ENCODE measurements at places on chromosomes 13 and 19.

DNA sequence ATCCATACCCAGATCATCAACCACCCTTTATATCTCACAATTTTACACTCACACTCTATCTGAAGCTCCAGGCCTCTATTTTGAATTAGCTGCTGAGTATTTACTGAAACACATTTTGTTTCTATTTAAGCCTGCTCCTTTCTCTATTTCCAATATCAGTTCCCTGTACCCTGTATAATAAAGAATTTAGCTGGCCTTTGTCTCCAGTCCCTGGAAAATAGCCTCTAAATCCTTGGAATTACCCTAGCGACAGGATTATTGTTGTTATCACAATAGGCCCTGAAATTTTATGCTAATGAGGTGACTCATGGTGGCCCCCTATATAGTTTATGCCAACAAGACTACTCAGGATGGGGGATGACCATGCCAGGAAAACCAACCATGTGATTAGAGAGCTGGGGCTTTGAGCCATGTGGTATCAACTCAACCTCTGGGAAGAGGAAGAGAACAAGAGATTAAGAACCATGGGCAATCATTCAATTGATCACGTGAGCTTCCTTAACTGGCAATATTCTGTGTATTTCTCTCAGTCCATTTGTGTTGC is 72.7 kb downstream of the KATNAL1 start:
- DNase-seq = no peak

GRCh38 chr19:11587302-11587974 is 9.8 kb upstream of the ZNF627 start:
- peak; percentile 82 for DNase-seq

DNA sequence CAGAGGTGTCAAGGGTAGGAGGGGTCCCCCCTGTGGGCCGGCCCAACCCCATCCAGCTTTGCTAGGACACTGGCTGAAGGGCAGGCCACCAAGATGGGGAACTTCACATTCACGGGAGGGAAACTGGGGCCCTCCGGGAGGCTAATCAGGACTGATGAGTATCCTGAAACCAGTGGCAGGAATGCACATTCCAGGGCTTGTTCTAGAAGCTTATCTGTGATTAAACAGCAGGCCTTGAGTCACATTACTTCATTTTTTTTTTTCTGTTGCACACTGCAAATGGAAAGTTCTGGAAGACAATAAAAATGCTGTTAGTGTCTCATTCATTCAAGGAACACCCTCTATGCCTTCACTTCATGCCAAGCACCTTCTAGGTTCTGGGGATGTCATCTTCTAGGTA is 15.5 kb upstream of the SIGLEC11 start:
- DNase-seq = no peak

GRCh38 chr19:52638601-52639000 is 446 bp upstream of the ZNF83 start:
- DNase-seq = no peak

DNA sequence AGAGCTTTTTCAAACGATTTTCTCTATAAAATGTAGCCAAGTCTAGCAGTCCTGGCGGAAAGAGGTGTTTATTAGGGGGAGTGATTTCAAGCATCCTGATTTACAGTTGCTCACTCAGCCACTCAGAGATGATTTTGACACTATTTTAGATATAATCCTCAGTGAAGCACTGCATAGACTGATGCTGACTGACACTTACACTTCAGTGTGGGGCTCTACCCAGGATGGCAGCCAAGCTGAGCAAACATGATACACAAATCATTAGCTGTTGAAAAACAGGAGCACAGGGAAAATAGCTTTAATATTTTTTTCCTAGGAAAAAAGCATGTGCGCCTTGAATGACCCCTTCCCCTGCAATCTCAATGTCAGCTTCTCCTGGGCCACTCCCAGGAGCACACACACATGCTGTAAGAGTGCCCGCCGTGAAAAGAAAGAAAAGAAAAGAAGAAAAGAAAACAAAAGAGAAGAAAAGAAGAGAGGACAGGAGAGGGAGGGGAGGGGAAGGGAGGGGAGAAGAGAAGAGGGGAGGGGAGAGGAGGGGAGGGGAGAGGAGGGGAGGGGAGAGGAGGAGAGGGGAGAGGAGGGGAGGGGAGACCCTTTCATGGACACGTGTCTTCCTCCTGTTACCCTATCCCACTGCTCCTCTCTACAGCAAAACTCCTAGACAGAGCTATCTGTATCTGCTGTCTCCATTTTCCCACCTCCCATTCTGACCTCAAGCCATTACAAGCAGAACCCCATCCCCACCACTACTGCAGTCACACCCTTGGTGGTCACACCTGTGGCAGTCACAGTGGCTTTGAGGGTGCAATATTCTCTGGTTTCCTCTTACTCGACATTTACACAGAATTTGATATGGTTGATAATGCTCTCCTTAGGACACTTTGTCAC is 36.4 kb downstream of the RCBTB2 start:
- peak; percentile 31 for DNase-seq

DNA sequence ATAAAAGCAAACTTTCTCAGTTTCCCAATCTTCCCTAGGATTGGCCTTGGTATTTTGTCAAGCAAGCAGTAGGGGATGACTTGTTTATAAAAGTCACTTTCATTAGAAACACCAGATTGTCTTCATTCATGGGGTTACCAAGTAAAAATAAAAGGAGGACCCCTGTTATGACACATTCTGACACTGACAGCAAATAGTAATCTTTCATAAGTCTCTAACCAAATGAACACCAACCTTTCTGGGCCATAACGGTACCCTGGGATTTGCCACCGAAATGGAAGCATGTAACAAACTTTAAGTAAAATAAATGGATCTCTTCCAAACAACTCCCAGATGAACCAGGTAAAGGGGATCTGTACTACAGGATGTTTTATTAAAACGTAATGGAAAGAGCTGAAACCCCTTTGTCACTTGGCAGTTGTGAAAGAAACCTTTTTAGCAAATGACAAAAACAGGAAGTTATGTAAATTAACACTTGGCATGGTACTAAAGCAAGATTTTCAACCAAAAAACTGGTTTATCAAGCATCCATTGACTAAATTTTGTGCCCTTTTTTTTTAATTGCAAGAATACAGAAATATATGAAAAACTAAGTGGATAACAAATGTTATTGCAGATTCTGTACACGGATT is 335.6 kb downstream of the RBM26 start:
- DNase-seq = no peak

GRCh38 chr19:38875656-38876395 is 2.2 kb downstream of the RINL start:
- no peak for DNase-seq

DNA sequence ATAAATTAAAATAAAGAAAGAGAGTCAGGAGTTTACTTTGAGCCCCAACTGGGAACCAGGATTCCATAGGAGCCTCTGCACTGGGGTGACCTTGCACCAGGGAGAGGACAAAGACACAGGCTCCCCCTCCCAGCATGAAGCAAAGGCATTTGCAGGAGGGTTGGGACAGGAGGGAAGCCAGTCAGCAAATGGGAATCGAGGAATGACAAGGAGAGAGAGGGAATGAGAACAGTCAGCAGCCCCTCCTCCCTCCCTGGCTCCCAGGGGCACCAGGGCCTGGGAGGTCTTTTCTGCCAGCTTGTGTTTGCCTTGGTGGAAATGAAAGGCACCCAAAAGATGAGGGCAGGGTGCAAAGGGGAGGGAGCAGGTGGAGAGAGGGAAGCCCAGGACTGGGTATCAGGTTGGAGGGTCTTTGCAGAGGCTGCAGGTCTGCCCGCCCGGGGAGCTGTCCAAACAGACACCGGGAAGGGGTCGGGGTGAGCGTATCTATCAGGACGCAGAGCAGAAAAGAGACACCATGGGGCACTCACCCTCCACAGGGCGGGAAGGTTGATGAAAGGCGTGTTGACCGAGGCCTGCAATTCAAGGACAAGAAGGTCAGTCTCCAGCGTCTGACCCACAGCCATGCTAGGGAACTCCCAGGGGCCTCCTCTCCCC is 3.8 kb downstream of the SBSN start:
- no peak for DNase-seq

- no peak for DNase-seq
These were observed 151.3 kb downstream of the MYO16 start for GRCh38 chr13:108780706-108781105.

DNA sequence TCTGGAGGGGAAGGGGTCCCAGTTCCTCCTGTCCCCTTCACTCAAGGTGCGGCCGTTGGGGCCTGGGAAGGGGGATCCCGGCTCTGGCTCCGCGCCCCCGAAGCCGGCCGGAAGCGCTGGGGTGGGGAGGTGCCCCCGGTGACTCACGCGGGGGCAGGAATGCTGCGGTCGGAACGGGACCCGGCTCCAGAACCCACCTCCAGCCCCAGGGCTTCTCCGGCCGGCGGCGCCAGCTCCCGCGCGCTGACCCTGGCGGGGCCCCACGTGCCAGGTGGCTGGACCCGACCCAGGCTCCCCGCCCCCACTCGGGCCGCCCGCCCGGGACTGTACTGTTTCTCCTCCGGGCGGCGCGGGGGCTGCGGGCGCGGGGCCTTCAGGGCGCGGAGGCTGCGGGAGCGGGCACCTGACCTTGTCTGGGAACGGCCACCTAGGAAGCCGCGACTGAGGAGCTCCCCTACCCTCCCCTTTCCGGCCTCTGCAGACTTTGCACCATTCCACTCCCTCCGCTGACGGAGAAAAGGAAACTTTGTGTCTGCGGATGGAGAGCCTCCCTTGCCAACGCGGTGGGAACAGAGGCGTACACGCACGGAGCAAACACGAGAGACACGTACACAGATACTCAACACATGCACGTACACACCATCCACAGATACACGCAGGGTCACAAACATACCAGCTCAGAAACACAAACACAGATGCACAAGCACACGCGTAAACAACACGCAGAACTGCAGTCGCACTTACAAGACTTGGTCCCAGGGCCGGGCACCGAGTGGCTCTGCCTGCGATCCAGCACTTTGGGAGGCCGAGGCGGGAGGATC is 7.2 kb downstream of the AXL start:
- peak; percentile 60 for DNase-seq

- no peak for DNase-seq
These were observed 384.4 kb downstream of the LMO7 start for GRCh38 chr13:76020421-76020955.

DNA sequence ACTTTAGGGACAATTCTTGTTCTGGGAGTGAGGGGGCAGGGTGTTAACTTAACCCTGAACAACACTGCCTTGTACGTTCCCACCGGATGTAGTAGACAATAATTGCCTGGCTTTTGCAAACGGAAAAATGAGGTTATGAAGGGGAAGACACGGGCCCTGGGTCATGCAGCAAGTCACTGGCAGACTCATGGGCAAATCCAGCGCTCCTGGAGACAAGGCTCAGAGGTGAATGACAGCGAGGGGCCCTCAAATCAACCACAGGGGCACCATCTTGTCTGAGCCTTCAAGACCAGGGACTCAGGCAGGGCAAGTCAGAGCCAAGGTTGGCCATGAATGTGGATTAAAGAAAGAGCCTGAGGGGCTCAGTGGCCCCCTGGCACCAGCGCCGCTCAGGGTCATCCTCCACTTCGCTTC is 2.8 kb downstream of the RASA3 start:
- no peak for DNase-seq

DNA sequence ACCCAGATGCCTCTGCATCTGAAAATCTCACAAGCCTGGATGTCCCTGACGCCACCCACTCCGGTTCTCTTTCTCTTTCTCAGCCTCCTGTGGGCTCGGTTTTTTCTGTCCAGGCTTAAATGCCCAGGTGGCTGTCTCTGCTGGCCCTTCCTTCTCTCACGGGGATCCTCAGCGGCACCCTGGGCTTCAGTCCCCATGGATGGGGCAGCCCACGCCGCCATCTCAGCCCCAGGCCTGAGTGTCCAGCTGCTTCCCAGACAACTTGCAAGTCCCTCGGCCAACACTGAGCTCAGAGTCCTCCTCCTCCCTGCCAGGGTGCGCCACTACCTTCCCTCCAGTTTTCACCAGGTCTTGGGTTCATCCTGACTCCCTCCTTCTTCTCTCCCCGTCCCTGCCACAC is 6.4 kb downstream of the FBN3 start:
- no peak for DNase-seq

DNA sequence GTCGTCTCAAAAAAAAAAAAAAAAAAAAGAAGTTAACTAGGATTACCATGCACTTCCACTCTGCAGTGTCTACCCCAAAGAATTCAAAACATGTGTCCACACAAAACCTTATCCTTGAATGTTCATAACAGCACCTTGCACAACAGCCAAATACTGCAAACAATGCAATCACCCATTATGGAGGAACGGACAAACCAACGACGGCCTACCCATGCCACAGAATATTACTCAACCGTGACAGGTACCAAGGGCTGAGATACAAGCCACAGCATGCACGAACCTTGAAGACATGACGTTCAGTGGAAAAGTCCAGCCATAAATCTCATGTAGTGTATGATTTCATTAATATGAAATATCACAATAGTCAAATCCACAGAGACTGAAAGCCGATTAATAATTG is 3.0 kb upstream of the SHISA7 start:
- DNase-seq = no peak

DNA sequence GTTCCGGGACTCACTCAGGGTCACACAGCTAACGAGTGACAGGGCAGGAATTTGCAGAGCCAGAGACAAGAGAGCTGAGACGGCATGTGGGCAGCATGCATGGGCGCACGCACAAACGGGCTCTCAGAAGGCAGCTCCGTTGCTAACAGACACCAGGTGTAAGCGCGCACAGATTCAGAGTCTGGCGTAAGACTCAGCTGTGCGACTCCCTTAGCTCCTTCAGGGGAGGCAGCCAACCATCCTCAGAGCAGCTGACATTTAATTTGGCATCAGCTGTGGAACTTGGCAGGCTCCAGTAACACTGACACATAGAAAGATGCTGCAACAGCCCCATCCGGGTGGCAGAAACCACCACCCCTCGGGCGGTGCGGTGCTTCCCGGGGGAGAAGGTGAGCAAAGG is 7.5 kb upstream of the TM6SF2 start:
- DNase-seq = no peak

DNA sequence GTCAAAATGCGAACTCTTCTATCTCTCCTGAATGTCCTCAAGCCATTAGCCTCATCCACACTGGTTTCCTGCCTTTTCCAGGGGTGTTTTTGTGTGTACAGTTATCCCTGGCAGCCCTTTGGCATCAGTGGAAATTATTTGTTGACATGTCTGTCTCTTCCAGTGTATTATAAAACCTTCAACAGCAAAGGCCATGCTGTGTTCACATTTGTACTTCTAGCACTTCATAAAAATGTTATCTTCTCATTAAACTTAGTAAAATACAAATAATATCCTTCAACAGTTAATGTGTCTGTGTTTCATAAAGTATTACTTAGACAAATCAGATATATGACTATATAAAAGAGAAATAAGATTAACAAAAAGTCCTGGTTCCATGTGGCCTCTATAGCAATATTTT is 359.5 kb upstream of the ARGLU1 start:
- DNase-seq = no peak
